Stimulated activated CD4-positive, alpha-beta T cell treated with anti-CD3 and anti-CD28 coated beads, Interleukin-2, amount 100 ng/mL, for 48 hours (primary cell): ENCODE measurements at places on chromosomes 12 and 14.
A peak's percentile ranks its signal among the peaks of the same experiment; 100 is the strongest.

- DNase-seq: no peak
Measured at GRCh38 chr12:65885716-65886115, 61.4 kb downstream of the HMGA2 start.

DNA sequence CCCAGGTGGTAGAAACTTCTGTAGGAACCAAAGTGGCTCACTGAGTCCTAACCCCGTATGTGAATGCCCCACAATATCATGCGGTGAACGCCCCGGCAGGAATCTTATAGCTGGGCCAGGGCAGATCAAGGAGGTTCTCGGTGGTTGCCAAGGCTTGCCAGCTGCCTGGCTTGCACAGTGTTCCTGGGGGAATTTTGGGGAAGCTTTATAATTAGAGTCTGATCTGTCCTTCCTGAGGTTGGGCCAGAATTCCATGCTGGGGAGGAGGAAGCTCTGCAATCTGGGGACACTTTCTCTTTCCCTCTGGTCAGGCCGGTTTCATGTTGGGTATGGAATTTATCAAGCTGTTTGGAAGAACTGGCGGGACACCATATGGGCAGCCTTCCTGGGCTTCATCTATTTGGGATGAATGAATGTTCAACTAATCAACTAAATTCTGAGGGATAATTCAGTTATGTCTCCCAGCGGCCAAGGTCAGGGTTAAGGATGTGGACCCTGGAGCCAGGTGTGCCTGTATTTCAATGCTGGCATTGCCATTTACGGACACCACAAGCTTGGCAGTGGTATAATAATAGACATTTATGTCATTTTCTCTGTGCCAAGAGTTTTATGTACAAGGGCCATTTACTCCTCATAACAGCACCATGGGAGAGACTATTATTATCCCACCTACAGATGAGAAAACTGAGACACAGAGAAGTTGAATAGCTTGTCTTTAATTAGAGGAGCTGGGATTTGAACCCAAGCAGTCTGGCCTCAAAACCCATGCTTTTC, 54.3 kb downstream of the SVOP start:
- DNase-seq: no peak

GRCh38 chr14:104732931-104733681, 9.1 kb downstream of the ADSS1 start:
- no peak for DNase-seq

DNA sequence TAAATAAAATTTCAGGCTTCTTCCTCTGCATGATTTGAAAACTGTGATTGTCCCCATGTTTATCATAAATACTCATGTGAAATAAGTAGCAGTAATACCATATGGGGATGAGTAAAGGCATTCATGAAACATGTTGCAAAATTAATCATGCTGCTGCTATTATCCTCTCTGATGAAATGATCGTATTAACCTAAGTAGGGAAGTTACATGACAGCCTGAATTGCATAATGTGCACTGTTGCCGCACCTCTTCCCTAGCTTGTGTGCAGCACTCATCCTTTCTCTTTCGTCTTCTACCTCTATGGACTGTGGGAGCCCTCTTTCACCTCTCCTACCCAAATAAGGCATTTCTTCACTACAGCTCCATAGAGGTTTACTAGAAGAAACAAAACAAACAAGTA, 367.6 kb downstream of the SOX5 start:
- DNase-seq: no peak

DNA sequence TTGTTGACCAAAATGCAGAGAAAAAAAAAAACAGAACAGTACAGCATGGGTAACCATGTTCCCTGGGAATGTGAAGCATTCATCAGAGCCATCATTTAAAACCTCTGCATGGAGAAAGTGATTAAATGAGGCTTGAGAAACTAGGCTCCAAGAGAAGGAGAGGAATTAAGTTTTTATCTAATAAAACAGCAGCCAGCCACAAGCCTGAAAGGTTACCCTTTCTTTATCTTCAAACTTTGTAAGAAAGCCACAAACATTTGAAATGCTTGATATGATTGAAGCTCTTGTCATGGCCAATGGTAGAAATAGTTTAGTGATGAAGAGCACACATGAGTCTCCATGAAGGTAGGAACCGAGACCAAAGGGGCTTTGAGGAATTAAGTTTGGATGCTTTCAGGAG, 144.9 kb upstream of the SYT1 start:
- DNase-seq: no peak

GRCh38 chr12:6647083-6647604, at the start of gene ACRBP:
ACRBP (minus strand) TSS chr12:6647432; CDS start chr12:6647366, 66 bp downstream.
- DNase-seq: peak; percentile 28

GRCh38 chr12:95337146-95337545, 119.5 kb downstream of the VEZT start:
- no peak for DNase-seq

- DNase-seq: no peak
Measured at GRCh38 chr12:94235848-94236247, 87.5 kb downstream of the PLXNC1 start.

DNA sequence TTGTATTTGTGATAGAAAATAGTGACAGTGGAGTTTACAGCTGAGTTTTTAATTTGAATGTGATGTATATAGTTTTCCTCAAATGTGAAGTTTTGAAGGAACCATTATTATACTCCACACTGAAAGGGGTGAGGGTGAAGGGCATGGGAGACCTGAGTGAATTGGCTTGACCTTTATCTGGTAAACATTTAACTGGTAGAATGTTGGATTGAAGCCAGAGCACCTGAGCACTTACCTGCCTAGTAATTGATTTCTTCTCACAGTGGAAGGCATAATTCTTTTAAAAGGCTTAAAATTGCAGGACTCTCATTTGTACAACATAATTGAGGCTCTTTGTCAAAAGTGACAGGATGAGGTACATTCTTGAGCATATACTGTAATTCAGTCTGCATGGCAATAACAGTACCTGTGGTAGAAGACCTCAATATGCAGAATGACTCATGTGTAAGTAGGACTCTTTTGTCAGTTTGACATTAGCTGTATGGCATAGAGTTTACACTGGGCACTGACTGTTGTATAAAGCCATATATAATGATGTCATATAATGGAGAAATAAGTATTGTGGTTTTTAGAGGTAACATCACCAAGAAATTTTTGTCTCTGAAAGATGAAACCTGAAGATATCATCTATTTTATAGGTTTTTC, 309.6 kb downstream of the TMTC2 start:
- no peak for DNase-seq

- no peak for DNase-seq
Measured at GRCh38 chr12:15208871-15209656, 12.2 kb downstream of the RERG start.

DNA sequence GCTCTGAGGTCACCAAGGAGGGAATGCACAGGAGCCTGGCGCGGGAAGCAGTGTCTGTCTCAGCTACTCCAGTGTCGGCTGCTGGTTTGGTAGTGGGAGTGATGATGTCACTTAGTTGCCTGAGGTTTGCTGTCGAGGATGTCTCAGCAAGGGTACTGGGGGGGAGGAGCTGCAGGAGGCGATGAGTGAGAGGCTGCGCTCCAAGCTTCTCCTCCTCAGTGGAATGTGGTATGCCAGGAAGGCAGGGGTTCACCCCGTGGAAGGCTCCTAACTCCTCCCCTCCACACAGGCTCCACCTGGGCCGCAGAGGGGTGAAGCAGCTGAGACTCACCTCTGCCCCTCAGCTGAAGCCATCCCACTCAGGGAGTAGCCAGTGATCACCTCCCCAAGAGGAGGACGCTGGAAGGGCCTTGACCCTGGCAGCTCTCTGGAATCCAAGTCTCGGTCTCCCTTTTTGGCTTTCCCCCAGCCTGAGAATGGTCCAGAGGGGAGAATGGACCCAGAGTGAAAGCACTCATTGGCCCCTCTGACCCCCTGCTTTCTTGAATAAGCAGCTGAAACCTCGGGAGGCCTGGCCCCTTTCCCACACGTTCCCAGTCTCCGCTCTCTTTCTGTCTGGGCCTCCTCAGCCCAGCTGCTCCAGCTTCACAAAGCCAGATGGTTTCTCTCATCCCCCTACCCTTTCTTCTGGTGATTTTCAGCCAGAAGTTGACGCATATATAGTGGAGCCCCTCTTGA, 178.9 kb upstream of the FKBP4 start:
- no peak for DNase-seq

GRCh38 chr12:129997239-129997638, 93.4 kb upstream of the TMEM132D start:
- no peak for DNase-seq

- no peak for DNase-seq
Measured at GRCh38 chr12:103806803-103807202, 34.2 kb downstream of the NT5DC3 start.

GRCh38 chr12:82690006-82690405, 3.3 kb downstream of the TMTC2 start:
- no peak for DNase-seq

- DNase-seq: no peak
Measured at GRCh38 chr14:73714656-73715081, 485 bp upstream of the PNMA1 start.

- DNase-seq: no peak
Measured at GRCh38 chr12:3045494-3045893, 31.7 kb upstream of the TSPAN9 start.

DNA sequence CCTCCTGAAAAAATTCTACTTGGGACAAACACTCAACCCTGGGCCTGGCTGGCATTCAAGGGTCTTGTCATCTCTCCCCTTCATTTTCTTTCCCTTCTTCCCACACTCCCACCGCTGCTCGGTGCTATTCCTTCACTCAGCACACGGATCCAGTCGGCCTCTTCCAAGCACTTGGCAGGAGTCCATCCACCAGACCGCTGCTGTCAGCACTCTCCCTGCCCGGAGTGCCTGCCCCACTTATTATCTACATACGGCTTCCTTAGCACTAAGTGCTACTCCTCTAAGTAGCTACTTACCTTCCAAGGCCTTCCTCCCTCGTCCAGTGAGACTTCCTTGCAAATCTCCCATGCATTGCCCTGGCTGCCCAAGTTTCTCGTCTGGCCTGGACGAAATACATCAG, 29.8 kb downstream of the CALM1 start:
- DNase-seq: no peak

- DNase-seq: no peak
Measured at GRCh38 chr12:96136725-96137378, 57.3 kb upstream of the ELK3 start.

DNA sequence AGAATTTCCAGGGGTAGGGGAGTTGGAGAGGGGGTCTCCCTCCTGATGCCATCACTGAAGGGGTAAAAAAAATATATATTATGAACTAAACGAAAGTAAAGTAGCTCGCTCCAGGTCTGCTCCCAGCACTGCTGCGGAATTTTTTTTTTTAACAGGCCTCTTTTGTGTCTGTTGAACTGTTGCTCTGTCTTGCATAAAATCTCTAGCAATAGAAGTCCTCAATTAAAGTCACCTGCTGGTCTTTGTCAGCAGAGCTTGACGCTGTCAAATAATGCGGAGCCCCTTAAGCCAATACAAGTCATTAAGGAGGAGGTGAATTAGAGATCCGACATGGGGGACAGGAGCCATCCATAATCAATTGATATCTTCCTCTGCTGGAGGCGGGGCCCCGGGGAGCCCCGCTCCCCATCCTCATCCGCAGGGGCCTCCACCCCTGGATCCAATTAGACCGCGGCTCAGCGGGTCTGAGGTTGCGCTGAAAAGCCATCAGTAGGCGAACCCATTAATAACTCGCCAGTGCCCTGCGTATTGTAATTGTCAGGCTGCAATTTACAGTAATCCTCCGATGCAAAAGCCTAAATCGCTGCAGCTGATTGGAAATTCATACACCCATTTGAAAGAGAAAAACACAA, 85.6 kb downstream of the DICER1 start:
- no peak for DNase-seq

- DNase-seq: no peak
Measured at GRCh38 chr12:78390920-78391319, 473.7 kb upstream of the SYT1 start.

DNA sequence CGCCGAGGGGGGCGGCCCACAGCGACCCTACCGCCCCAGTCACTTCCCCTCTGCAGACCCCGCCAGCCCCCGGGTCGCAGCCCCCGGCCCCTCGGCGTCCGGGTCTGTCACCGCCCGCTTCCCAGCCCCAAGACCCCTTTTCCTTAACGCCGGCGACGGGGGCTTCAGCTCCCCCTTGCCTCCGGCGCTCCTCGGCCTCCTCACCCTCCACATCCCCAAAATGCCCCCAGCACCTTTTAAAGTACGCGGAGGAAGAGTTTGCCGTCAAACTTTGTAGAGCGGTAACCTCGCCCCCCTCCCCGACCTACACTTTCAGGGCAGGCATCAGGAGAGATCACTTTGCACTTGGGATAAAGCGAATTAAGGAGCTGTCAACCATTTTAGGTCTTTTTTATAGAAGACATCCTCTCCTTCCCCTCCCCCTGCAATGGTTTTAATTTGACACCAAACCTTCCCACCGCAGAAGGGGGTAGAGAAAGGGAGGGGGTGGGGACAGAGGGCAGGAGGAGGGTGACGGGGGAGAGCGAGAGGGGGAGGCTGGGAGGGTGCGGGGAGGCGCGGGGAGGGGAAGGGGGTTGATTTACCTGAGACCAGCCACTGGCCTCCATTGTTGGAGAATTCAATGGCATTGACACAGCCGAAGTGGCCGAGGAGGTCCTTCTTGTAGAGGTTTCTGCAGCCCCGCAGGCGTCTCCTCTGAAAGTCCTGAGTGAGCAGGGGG, 578 bp downstream of the DCAF5 start:
- DNase-seq: no peak

GRCh38 chr14:59148334-59148900, 40.0 kb upstream of the DAAM1 start:
- DNase-seq: no peak

GRCh38 chr12:132909030-132909368, 21.6 kb upstream of the CHFR start:
- no peak for DNase-seq

DNA sequence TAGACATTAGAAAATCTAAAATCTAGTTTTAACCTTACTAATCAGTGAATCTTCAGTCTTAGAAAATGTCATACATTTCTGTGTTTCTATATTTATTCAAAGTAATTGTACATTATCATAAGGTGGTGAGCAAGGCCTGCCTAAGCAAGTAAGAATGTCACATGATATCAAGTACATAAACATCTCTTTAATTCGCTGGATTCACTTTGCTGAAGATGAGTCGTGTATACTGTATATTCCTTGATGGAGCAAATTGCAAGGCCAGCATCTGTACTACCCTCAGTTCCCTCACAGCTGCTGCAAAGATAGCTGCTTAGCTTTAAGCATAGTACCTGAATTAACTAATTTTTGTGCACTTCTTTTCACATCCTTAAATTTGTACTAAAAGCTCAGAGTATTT, 8.5 kb upstream of the AK7 start:
- DNase-seq: no peak

GRCh38 chr12:60921541-60921940, 1325.7 kb downstream of the SLC16A7 start:
- DNase-seq: no peak
